Skeletal muscle cell (primary cell): ENCODE measurements at places on chromosomes 1 and 21.

DNA sequence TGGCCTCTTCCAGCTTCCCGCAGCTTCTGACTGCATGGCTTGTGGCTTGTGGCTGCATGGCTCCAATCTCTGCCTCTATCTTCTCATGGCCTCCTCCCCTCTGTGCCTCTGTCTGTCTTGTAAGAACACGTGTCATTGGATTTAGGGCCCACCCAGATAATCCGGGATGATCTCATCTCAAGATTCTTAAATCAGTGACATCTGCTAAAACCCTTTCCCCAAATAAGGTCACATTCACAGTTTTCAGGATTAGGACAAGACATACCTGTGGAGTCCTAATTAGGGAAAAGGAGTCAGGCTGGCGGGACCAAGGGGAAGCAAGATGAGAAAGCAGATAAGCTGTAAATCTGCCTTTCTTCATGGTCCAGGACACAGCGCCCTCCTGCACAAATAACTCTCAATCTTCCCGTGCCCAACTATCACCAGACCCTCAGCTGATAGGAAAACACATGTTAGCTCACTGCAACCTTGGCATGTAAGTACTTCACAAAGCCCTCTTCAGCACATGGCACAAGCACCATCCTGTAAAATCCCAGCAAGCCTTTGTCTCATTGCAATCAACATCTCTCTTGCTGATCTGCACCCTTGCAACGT lies 82.2 kb downstream of the SPSB1 start:
- DNase-seq: no peak

- DNase-seq: no peak
Measured at GRCh38 chr1:51708911-51709760, 92.2 kb downstream of the OSBPL9 start.

DNA sequence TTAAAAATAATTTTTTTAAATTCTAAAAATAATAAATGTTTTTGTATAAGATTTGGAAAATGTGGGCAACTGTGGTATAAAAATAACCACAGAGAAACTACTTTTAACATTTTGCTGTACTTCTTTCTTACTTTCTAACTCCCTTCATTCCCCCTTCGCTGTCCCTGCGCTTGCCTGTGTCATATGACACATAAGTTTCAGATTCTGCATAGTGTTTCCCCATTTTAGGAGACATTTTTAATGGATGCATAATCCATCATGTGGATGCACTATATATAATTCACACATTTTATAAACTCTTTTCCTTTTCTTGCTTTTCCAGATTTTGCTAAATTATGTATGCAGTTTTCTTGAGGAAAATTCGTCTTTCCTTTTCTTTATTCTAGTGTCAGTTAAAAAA lies 16.3 kb downstream of the ATG4C start:
- no peak for DNase-seq

DNA sequence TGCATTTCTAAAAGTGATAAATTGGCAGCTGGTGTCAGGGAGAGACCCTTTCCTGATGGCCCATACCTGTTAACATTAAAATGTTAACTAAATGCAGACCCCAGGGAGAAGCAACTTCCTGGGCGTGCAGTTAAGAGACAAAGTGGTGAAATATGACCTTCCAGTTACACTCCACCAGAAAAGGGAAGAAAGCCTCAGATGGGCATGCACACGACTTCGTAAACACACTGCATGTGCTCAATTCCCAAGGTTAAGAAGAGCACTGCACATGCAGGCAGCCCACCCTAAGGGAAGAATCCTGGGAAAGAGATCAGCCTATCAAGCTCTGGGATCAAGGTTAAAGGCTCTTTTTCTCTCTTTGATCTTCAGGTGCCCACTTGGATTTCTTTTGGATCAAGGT lies 9.7 kb upstream of the GBP6 start:
- DNase-seq: no peak

DNA sequence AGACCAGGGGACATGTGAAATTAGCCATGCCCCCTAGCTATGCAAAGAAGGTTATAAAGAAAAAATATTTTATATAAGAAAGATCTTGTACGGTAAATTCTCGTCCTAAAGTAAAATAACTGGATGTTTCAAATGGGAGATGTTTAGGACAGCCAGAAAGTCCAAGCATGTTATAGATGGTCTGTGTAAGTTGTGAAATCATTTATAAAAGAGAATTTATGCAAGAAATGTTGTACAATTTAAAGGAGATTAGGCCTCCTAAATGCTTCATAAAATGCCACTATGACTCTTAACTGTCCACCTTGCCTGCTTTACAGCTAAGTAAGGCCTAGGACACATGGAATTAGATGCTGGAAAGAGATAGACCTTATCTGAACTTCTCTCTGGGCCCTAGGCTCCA lies 118.1 kb upstream of the POGK start:
- DNase-seq: no peak

DNA sequence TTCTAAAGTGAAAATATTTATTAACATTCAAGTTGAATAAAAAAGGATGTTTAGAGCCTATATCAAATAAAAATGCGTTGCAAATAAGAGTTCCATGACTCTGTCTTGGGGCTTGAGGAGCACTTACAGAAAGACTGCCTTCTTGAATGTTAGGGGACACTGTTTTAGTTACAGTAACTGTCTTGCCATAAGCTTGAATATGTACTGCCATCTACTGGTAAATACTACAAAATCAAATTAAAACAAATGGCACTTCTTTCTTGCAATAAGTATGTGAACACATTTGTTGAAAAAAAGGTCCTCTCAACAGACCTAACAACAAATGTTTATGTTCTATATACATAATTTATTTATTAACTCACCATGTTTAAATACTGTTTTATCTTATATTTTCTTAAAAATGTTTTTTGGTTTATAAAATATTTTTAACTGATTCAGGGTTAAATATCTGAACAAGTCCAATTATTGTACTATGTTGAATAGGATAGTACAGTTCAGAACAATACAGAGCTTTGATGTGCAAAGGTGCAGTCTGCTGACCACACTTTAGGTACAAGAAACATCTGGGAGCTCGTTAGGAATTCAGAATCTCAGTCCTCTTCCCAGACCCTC lies 199.5 kb downstream of the LRRIQ3 start:
- DNase-seq: no peak

DNA sequence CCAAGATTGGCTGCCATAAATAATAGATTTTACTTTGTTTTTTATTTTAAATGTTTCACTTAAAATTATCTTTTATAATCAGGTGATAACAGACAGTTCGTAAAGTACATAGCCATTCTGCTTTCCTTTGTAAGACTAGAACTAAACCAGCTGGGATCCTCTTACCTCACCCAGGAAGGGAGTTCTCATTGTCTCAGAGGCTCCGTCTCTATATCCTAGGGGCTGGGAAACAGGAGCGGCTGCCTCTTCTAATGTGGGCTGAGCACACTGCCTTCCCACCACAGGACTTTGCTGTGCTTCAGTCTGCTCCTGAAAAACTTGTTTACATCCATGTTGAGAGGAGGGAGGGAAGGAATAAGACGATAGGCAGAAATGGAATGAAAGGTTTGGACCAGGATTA lies 45.6 kb upstream of the PGD start:
- DNase-seq: no peak

- no peak for DNase-seq
Measured at GRCh38 chr1:3134381-3135072, 65.5 kb downstream of the PRDM16 start.

DNA sequence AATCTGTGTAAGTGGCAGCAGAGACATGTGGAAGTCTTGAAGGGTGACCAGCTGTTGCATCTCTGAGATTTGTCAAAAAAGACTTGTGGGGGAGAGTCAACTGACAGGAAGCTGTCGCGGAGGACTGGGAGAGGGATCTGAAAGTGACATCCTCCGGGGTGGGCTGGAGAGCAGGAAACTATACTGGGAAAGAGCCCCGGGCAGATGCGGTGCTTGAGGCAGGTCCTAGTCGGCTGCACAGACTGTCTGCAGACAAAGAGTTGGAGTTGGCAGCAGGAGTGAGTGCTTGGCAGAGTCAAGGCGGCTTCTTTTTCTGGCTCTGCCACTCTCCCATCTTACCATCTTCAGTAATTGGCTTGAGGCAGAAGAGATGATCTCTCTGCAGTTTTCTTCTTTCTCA lies 294.0 kb upstream of the C1orf87 start:
- DNase-seq: no peak

DNA sequence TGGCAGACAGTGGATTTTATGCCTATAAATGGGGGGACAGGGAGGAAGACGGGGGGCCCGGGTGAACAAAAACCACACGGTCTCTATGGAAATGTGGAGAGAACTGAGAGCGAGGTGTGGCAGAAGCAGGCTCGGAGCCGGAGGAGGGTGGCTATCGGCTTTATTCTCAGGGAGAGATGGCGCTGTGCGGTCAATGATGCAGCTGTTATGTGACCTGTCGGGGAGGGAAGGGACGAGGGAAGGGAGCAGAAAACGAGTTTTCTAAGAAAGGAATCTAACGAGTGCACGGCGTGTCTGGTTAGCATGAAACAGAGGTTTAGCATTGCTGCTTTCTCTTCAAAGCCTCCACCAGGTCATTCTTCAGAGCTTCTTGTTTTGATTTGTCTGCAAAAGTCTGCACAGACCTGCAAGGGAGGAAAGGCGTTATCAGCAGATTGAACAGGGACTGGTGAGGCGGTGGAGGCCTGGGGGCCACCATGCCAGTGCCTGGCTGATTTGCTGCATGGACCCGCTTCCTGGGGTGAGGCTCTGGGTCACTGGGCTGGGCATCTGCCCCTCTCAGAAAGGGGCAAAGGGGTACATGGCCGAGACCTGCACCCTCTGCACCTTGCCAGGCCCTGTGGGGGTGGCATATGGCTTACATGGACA lies 27.2 kb downstream of the SLC66A1 start:
- DNase-seq: no peak

DNA sequence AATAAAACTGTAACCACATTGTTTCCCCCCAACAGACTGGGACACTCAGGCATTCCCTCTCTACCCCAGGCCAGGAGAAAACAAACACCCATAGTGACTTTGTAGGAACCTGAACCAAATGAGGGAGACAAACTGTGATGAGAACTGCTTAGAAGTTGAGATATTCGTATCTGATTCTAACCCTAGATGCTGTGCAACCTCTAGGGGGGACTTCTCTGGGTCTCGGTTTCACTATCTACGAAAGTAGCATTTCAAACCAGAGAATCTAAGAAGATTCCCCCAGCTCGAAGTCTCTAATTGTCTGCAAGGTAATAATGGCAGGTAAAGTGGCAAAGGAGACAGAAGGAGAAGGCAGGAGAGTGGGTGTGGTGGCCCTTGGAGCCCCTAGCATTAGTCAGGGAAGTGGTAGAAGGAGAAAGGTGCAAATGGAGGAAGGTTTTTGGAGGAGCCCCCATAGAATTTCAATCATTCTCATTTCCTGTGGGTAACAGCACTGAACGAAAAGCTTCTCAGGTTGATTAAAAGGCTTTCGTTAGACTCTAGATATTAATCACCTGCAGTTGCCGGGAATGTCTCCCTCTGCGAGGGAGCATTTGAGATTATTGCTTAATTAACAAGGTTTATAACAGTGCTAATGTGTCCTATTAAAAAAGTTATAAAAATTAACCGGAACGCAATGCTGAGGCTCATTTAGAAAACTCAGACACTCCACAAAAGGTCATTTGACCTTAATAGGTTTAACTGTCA lies 46.4 kb downstream of the BEND5 start:
- DNase-seq: no peak

DNA sequence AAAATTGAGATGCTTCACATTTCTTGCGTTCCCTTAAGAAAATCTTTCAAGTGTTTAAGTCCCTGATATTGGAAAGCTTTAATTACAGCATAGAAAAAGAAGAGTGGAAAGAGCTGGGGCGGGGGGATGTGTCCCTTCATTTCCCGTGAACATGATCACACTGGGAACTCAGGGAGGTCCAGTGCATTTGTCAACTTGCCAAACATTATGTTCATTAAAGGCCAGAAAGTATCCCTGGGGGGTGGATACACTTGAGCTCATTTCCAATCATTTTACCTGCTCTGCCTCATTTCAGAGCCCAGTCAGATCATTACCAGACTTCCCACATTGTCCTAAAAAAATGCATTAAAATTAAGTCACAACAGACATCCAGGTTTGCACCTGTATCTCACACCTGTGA lies 123.6 kb upstream of the KCNJ15 start:
- no peak for DNase-seq

DNA sequence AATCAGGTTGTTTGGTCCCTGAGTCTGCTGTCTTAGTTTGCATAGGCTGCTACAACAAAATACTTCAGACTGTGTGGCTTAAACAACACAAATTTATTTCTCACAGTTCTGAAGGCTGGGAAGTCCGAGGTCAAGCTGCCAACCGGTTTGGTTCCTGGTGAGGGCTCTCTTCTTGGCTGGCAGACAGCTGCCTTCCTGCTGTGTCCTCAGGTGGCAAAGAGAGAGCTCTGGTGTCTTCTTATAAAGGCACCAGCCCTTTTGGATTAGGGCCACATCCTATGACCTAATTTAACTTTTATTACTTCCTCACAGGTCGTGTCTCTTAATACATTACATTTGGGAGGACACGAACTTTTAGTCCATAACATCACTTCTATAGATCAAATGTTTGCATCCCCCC lies 89.6 kb upstream of the CD34 start:
- no peak for DNase-seq

DNA sequence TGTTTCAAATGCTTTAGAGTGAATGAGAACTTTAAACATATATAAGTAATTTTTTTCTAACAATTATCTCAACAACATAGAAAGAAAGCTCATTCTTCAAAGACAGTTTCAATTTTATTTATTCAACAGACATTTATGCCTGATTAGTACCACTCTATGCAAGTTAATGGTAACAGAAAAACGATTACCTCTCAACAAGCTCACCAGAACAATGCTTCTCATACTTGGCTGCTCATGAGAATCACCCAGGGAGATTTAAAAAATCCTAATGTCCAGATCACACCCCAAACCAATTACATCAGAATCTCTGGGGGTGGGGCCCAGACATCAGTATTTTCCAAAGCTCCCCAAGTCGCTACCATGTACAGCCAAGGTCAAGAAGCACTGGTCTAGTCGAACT lies 312.4 kb downstream of the PAPPA2 start:
- no peak for DNase-seq

DNA sequence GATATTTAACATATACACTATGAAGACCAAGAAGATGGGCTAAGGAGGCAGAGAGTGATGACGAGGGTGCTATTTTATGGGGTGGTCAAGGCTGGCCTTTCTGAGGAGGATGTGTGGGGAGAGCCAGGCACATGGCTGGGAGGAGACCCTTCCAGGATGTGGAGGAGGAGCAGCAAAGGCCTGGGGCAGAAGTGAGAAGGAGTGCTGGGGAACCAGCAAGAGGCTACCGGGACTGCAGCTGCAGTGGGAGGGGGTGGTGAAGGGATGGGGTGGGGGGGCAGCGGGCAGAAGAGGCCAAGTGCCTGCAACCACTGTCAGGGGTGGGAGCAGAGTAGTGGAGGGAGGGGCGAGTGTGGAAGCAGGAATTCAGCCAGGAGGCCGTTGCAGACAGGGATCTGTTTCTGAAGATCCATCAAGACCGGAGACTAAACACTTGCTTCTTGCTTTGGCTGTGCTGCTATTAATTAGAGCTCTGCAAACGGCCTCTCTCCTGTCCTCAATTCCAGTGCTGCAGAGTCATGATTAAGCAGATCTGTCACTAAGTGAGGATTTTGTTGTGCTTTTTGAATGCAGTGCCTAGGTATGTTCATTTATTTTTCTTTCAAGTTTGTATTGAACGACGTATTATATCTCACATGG lies 89.9 kb downstream of the IER5 start:
- DNase-seq: no peak
